ENCODE measurements at places on chromosomes 16 and 17.

DNA sequence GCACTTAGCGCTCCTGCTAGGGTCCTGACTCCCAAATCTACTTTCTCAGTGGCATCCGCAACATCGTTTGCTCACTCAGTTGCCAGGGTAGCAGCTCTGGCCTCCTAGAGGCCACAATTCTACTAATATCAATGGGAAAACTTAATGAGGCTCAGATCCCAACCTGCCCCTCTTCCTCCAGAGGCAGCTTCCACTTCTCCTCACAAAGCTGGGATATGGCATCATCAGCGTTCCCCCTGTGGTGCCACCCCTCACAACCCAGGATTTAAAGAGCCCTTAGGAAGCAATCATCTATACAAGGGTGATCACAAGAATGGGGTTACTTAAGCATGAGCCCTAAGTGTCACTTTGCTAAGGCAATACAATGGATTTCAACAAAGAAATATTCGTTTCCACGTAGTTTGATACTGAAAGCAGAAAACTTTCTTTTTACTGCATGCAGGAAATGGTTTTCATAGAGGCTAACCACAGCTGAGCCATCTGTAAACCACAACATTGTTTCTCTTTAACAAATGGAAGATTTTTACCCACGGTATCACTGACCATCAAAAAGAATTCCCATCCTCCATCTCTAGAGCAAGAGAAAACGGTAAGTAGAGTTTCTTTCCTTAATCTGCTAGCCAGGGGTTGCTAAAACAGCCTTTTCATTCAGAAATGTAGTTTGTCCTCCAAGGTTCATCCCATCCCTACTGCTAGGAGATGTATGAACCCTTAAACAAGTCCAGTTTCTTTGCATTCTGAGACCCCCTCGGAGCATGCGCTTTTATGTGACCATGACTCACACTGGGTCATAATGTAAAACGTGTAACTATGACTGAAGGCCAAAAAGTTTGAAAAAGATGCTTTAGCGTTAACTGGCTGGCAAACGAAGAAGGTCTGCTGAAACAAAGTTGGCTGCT lies 68.3 kb upstream of the BCAR1 start:
- DNase-seq: no peak

GRCh38 chr17:34721326-34721725 lies 141.9 kb downstream of the TMEM132E start:
- DNase-seq: no peak

- no peak for DNase-seq
These were observed 510.7 kb downstream of the MAF start for GRCh38 chr16:79089735-79090284.

GRCh38 chr17:15388356-15389041 lies 47.1 kb upstream of the TEKT3 start:
- no peak for DNase-seq

GRCh38 chr17:7927596-7927995 lies 2.1 kb downstream of the KCNAB3 start:
- DNase-seq: no peak

DNA sequence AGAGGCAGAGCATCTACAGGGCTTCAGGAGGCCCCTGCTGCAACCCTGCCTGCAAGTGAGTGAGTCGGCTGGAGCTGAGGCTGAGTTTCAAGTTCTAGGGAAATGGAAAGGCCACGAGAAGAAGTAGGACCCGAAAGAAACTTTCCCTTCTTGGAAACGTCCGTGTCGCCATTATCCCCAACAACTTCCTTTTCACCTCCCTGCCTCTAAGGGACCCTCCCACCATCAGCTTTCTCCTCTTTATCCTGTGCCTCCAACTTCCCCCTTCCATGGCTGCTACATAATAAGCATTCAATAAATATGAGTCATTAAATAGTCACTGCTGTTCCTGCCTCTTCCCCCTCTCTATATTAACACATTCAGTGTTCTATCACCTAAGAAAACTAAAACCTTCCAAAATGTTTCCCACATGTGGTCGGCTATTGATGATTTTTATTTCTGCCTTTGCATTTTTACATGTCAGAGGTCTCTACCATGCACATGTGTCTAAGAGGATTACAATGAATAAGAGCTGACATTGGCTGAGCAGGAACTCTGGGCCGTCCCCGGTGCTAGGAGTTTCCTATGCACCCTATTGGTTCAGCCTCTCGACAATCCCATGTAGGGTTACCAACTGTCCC lies 115.9 kb upstream of the TNRC6C start:
- no peak for DNase-seq

DNA sequence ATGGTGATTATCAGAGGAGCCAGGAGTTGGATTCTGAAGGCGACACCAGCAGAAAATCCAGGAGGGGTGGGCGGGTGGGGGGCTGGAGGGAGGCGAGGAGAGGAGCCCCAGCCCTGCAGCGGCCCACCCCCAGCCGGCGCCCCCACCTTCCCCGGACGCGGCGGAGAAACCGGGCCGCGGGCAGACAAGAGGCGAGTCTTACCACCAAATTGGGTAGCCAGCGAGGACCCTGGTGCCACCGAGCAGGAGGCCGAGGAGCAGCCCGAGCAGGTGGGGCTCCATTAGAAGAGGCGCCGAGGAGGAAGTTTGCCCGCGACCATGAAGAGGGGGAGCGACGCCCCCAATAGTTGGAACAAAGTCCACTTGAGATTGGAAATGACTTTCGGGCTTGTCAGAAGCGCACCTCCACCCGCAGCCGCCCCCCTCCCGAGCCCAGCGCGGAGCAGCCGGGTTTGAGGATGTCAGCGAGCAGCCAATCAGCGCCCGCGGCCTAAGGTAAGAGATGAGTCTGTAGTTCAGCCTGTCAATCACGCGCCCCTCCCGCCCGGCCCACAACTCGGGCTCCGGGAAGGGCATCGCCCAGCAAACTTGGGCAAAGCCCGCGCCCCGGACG lies at the start of gene WNT3:
TSS of gene WNT3 (minus strand) at position 377 of the 613 bp plus-strand sequence. CDS start at position 282, 95 bp downstream.
- DNase-seq: peak; percentile 82

DNA sequence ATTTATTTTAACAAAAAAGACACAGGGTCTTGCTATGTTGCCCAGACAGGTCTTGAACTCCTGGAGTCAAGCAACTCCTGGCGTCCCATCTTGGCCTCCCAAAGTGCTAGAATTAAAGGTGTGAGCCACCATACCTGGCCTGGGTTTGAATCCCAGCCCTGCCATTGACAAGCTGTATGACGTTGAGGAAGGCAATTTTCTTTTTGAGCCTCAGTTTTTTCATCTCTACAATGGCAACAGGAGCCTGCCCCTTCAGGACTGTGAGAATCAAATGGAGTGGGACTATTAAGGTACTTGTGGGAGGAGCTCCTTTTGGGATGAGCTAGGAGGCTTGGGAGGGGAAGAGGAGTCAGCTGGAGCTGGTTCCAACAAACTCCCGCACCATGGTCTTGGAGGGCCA lies 6.2 kb downstream of the RARA start:
- DNase-seq: no peak

- DNase-seq: no peak
These were observed 3.4 kb upstream of the RPL38 start for GRCh38 chr17:74200112-74200511.

- no peak for DNase-seq
These were observed 82.1 kb downstream of the SLC39A11 start for GRCh38 chr17:73010414-73010813.

DNA sequence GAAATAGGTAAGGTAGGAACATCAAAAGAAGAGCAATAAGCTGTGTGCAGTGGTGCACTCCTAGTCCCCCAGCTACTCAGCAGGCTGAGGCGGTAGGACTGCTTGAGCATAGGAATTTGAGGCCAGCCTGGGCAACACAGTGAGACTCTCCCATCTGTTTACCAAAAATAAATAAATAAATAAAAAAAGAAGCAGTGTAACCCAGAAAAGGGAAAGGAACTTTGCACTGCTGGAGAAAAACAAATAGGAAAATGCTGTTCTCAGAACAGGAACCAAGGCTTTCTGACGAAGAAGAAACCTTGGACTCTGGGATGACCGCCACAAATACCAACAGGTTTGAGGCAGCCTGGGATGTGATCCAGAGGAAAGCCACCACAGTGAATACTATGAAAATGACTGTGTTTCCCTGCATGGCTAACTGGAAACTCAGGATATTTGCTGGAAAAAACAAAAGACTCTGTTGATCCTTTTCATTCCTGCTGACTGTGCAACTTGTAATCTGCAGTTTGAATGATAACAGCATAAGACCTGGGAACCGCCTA lies 41.2 kb downstream of the TTC19 start:
- no peak for DNase-seq

DNA sequence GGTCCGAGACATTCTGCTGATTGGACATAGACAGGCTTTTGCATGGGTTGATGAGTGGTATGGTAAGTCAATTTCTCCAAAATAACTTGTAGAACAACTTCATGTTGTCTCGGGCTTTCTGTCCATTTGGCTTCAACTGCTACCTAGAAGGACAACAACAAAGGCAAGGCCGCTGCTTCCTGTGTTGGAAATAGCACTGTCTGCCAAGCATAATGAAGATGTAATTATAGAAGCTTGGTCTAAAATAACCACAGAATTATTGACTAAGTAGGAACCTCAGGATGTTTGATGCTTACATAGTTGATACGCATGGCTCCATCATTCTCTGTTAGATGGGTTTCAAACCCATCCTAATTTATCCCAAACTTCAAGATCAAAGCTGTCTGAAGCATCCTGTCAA lies 42.3 kb upstream of the NOL11 start:
- DNase-seq: no peak

- DNase-seq: no peak
These were observed 5.3 kb upstream of the MFAP4 start for GRCh38 chr17:19392303-19392702.

DNA sequence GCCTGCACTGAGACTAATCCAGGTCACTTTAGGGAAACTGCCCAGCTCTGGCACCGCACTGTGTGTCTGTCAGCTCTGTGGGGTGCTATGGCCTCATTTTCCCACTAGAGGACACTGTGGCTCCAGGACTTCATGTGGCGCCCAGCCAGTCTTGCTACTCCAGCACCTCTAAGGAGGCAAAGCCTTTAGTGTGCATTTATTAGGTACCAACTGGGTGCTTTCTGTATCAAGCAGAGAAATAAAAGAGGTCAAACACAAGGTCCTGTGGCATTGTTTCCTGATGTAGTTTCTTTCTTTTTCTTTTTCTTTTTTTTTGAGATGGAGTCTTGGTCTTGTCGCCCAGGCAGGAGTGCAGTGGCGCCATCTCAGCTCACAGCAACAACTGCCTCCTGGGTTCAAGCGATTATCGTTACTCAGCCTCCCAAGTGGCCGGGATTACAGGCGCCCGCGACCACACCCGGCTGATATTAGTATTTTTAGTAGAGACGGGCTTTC lies 12.5 kb upstream of the RHBDL3 start:
- peak; percentile 82 for DNase-seq

GRCh38 chr17:2203818-2204217 lies 99.8 kb downstream of the SMG6 start:
- no peak for DNase-seq

- DNase-seq: peak; percentile 32
These were observed 16.5 kb upstream of the ZFHX3 start for GRCh38 chr16:73064212-73064993.

DNA sequence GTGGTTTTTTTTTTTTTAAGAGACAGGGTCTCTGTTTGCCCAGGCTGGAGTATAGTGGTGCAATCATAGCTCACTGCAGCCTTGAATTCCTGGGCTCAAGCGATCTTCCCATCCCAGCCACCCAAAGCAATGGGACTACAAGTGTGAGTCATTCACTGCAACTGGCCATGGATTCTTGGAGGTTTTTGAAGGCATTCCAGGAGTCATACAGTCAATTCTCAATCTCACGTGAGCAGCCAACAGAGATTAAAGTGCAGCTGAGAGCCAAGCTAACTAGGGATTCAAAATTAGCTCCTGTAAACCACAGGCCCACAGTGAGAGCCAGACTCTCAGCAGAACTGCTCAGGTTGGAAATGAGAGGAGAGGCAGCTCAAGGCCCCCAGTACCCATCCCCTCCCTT lies 30.2 kb downstream of the XPO6 start:
- DNase-seq: no peak

- no peak for DNase-seq
These were observed 44.9 kb upstream of the BAHCC1 start for GRCh38 chr17:81350320-81350890.

- DNase-seq: no peak
These were observed 88.6 kb downstream of the ABCC1 start for GRCh38 chr16:16037970-16038369.

DNA sequence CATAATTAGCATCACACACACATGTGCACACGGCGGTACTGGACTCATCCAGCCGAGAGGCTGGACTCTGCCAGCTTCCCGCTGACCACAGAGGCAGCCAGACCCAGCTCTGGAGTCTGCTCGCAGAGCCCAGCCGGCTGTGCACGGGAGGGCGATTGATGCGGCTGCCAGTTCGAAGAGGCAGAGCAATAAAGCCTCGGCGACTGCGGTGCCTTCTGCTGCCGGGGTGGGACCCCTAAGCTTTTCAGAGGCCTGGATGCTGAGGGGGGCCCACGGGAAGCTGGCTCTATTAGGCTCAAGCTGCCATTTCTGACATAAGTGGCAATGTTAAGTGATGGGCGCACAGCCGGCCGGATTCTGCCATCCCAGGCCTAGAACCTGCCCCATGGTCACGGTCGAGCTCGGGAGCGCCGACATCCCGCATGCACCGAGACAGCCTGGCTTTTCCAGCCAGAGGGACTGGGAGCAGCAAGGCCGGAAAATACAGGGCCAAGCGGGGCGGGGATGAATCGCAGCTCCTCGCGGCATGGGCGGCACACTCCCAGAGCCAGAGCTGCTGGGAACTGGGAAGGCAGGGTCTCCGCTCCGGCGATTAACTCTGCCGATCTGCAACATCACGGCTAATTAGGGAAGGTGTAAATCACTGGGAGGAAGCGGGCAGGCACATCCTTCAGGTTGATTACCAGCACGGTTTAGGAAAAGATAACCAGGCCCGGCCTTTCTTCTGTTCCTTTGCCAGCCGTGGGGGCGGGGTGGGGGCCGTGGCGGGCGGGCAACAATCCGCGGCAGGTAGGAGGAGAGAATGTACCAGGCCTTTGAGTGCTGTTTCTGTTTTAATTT lies 57.7 kb downstream of the TBC1D16 start:
- peak; percentile 26 for DNase-seq

DNA sequence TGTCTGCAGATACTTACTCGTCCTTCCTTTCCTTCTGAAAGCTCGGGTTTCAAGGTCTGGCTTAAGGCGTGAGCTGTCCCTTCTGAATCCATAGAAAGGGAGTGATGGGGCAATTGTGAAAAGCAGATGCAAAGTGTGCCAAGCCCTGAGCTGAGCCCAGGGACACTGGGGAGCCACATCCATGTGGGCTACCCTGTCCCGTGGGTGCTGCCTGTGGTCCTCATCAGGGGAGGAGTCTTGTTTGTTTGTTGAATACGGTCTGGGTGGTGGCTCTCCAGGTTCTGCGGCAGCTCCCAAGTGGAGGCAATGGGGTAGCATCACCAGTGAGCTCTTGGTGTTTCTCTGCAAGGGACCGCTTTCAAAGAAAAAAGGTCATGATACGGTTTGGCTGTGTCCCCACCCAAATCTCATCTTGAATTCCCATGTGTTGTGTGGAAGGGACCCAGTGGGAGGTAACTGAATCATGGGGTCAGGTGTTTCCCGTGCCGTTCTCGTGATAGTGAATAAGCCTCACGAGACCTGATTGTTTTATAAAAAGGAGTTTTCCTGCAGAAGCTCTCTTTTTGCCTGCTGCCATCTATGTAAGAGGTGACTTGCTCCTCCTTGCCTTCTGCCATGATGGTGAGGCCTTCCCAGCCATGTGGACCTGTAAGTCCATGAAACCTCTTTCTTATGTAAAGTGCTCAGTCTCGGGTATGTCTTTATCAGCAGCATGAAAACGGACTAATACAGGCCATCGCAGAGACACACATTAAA lies 1.0 kb upstream of the ALG1 start:
- peak; percentile 1 for DNase-seq
